ENCODE measurements at places on chromosomes 2 and 18.

GRCh38 chr2:214169736-214170135 lies 241.1 kb upstream of the VWC2L start:
- no peak for DNase-seq

DNA sequence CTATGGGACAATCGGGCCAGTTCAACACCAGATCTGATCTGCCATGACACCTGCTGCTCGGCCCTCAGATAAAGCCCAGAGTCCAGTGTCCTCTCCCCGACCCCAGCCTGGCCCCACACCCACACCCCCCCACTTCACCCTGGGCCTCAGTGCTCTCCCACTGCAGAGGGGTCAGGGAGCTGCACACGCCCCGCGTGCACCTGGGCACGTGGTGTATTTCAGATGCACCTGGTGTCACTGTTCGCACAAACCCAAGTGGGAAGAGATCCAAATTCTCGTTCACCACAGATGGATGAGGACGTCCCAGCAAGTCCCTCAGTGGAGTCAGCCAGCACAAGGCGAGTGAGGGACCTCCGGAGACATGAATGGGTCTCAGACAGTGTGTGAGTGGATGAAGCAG lies 161.3 kb downstream of the RTP5 start:
- no peak for DNase-seq

DNA sequence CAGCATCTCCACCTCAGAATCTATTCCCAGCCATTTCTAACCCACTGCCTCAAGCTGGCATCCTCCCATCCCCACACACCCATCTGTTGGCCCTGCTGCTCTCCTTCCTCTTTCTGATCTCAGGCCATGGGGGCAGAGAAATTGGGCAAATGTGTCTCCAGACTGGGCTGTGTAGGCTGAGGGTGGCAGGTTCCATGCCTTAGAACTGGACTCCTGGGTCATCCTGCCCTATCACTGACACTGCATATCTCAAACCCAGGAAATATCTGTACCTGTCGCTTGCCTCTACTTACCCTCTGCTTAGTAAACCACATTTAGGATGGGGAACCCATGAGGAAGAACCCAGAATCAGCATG lies 1.8 kb downstream of the WNT10A start:
- no peak for DNase-seq

GRCh38 chr2:65263262-65263661 lies 35.6 kb downstream of the ACTR2 start:
- no peak for DNase-seq

GRCh38 chr2:168583710-168584521 lies 127.8 kb downstream of the CERS6 start:
- no peak for DNase-seq

- no peak for DNase-seq
These were observed 261.1 kb upstream of the AGAP1 start for GRCh38 chr2:235232449-235233433.

DNA sequence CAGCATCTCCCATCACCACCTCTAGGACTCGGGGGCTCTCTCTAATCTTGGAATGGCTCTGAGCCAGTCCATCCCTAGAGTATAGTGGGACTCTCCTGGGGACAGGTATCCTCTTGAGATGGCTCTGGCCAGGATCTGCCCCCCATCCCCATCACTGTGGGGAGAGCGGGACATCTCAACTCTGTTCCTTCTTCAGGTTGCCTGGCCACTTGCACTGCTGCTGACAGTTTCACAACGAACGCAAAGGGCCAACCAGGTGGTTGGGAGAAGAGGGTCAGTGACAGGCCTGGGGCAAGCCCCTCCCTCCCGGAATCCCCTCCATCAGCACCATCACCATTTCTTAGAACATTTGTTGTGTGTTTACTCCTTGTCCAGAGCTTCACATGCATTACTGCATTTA lies 62.6 kb downstream of the CIB4 start:
- DNase-seq: no peak

- no peak for DNase-seq
These were observed 740 bp downstream of the CHMP3 start for GRCh38 chr2:86562485-86562921.

- DNase-seq: no peak
These were observed 55.0 kb upstream of the MCFD2 start for GRCh38 chr2:46970334-46971288.

GRCh38 chr2:198097630-198098029 lies 293.2 kb downstream of the PLCL1 start:
- no peak for DNase-seq

GRCh38 chr2:176424746-176425145 lies 155.5 kb downstream of the MTX2 start:
- no peak for DNase-seq

DNA sequence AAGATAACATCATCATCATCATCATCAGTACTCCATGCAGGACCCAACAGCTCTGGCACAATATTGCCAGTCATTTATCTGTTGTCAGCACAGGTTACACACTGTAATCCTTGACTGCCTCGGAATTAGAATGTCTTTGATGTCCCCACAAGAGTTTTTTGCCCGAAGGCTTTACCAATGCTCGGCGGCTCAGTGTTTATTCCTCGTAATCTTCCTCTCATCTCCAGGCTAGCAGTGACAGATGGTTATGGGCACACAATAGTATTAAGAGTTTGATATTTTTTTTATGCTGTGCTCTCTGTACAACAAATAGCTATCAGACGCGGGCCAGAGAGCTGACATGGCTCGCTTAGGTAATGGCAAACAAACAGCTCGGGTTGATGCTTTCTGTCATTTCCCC lies 515.2 kb downstream of the ZEB2 start:
- DNase-seq: no peak

DNA sequence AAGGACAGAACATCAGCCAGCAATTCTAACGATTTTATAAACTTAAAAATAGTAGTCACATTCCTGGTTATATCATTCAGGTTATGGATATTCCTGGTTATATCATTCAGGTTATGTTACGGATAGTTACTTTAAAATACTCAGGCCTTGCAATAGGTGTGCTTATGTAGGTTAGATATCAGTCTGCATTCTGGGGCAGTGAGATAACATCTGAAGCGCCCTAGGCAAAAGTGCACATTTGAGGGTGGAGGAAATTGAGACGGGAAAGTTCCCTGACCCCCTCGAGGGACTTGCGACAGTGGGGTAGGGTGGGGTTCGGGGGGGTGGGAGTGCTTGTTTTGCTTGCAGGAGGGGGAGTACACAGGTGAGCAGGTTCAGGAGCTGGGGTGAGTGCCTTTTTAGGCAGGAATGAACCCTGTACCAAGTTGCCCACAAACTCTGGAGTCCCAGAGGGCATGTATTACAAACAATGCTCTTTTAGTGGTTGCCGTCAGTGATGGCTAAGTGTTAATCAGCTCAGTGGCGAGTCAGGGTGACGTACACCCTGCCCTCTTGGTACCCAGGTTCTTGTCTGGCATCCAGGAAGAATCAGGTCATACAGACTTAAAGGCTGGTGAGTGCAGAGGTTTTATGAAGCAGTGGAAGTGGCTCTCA lies 31.8 kb downstream of the CREG2 start:
- no peak for DNase-seq

DNA sequence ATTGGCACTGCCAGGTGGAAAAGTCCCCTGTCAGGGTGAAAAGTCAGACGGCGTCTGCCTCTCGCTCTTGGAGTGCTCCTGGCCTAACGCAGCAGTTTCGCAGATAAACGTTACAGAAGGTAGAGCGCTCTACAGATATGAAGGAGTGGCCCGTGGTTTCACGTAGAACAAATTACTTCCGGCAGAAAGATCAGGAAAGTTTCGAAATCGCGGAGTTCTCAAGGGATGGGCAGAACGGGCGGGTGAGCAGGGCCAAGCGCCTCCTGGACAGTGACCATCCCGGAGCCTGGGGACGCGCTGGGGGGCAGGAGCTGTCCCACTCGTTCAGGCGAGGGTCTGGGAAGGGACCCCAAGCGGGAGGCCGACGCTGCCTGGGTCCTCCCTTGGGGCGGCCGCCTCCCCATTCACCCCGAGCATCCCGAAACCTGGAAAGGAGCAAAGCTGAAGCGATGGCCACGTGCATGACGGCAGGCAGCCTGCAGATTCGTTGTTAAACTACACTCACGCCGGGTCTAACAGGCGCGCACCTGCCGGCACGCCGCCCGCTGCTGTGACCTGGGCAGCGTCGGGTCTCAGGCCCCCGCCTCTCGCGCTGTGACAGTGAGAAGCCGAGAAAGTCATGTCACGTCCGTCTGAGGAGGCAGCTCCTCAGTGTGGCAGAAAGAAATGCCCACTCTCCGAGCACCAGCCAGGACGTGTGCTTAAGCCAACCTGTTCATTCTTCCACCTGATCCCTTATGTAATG lies 122.9 kb upstream of the SALL3 start:
- DNase-seq: no peak

DNA sequence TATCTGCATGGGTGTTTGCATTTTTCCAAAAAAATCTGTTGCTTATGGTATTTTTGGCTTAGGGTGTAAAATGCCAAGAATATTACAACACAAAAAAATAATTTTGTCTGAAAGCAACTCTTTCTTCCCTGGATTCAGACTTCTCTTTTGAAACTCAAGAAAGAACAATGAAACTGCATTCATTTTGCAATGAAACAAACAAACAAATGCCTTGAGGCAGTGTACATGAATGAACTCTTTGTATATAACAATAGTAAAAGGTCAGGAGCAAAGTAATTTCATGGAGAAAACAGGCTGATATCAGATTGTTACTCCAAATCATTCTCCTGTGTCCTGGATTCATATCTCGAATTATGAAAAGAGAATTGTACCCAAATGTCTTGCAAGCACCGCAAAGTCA lies 301.6 kb upstream of the CDH20 start:
- no peak for DNase-seq

DNA sequence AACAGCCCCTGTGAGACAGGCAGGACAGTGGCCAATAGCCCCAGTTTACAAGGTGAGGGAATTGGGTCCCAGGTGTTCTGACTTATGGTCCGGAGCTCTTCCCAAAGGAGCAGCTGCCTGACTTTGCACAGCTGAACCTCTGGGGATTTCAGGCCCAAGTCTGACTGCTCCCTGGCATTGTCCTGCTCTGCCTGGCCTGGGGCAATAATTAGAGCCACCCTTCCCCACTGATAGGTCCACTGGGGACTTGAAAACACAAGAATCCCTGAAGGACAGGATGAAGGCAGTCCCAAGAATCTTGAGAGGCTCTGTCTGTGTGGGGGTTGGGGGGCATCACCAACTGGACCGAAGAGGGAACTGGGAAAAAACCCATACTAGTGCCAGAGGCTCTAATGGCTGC lies 3.7 kb upstream of the FEV start:
- no peak for DNase-seq

GRCh38 chr18:28903306-28903705 lies 726.4 kb upstream of the CDH2 start:
- DNase-seq: no peak

GRCh38 chr2:43576981-43577892 lies 18.6 kb downstream of the THADA start:
- DNase-seq: peak; percentile 17

DNA sequence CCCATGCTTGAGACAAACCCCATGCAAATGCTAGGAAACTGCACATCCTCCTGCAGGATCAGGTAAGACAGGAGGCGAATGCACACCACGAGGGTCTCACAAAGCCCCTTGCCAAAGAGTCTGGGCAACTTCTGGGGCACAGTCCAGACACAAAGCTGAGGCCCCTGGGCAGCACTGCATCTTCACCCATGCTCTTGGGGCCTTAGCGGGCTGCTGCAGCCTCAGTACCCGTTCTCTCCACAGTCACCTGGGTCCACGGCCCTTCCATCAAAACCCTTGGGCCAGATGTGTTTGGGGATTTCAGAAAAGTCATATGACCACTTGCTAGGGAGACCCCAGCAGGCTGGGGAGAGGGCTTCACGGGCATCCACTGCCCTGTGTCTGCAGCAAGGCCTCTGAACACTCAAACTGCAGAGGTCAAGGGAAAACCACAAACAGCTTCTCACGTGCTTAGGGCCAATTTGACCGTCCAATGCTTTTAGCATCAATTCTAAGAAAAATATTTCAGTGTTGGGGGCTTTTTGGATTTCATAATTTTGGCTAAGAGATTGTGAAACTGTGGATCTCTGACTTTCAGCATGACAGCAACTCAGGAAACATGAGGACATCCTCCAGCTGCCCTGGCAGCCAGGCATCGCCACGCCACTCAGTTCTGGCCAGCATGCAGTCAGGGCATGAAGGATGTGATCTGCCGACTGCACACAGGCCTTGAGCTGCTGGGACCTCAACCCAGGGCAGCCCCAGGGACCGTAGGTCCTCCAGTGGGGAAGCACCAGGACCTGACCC lies 20.0 kb downstream of the PASK start:
- no peak for DNase-seq

DNA sequence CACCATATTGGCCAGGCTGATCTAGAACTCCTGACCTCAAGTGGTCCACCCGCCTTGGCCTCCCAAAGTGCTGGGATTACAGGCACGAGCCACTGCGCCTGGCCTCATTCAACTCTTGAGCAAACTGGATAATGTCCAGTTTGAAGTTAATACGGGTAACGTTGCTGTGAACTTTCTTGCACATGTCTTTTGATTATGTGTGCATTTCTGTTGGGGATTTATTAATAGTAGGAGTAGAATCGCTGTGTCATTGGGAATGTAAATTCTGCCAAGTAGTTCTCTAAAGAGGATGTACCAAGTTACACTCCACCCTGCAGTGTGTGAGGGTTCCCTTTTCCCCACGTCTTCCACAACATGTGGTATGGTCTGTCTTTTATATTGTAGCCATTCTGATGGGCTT lies 6.2 kb downstream of the IMPA2 start:
- DNase-seq: no peak

GRCh38 chr2:48531141-48531648 lies 1.2 kb downstream of the STON1 start:
- DNase-seq: no peak

GRCh38 chr2:66578054-66578686 lies 143.2 kb downstream of the MEIS1 start:
- no peak for DNase-seq

Data from NCI-H1436 (cell line).